ENCODE measurements at places on chromosomes 12 and 14.

- no peak for DNase-seq
These were observed 1281.1 kb downstream of the TMEM121 start for GRCh38 chr14:106807493-106807892.

GRCh38 chr12:102562836-102563425, 82.6 kb upstream of the IGF1 start:
- DNase-seq: no peak

- DNase-seq: no peak
These were observed 239.4 kb upstream of the PDE3A start for GRCh38 chr12:20128928-20129327.

DNA sequence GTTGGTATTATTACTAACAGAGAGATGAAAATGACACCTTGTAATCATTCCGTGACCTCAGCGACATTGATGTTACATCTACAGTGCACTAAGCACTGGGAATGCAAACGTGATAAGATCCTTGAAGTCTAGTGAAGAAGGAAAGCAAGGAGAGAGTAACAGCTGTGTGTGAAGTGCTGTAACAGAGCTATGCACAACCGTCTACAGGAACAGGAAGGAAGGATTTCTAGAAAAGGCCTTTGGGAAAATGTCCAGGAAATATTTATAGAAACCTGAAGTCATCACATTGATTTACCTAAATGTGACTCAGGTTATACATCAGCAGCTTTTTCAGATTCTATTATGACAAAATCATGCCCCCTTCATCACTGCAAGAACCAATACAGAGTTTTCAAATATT, 304.2 kb upstream of the AMIGO2 start:
- no peak for DNase-seq

DNA sequence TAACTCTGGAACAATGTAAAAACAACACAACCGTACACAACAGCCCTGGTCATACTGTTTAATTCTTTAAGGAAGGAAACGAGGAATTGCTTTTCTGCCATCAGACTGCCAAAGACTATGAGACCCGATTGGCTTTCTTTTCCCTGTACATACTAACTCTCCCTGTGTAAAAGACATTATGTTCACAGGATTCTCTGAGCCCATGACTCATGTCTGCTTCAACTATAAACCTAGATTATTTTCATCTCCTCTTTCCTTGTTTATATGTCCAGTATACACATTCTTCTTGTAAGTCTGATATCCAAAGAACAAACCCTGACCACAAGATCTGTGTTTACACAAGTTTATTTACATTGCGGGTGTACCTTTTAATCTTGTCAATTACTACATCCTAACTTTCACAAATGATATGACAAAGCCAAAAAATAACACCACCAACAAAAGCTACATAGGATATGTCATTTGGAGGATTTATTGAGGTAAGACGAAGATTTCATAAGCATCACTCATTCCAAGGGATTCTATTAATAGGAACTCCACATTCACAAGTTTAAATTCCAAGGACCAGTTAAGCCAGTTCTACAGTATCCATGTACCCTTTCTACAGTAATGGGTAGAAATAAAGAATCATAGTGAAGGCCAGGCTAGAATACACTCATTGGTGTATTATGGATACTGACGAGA, 67.3 kb downstream of the STXBP6 start:
- DNase-seq: no peak

DNA sequence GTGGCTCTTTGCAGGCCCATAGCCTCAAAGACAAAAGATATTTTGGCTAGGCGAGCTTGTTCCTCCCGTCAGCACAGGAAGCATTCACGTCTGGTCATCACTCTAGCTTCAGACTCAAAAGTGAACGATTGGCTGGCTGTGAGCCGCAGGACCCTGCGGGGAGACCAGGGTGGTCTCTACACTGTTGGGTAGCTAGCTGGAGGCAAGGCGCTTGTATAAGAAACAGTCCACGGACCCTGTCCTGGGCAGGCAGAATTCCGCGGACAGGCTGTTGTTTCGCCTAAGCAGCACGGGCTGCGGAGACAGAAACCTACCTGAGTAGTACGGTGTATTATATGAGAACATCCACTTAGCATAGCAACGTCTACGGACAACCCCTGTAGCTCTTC, 29.6 kb downstream of the WBP11 start:
- DNase-seq: no peak

DNA sequence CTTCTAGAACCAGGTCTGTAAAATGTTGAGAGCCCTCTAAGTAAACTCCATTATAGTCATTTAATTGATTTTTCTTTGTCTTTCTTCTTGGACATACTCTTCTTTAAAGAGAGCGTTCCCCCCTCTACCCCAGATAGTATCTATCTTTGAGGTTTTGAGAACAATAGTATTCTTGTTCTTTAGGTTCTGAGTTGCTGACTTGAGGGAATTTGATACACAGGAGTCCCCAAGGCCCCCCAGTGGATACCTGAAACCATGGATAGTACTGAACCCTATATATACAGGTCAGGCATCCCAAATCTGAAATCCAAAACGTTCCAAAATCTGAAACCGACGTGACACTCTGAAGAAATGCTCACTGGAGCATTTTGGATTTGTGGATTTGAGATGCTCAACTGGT, 65.5 kb downstream of the FUT8 start:
- DNase-seq: no peak

DNA sequence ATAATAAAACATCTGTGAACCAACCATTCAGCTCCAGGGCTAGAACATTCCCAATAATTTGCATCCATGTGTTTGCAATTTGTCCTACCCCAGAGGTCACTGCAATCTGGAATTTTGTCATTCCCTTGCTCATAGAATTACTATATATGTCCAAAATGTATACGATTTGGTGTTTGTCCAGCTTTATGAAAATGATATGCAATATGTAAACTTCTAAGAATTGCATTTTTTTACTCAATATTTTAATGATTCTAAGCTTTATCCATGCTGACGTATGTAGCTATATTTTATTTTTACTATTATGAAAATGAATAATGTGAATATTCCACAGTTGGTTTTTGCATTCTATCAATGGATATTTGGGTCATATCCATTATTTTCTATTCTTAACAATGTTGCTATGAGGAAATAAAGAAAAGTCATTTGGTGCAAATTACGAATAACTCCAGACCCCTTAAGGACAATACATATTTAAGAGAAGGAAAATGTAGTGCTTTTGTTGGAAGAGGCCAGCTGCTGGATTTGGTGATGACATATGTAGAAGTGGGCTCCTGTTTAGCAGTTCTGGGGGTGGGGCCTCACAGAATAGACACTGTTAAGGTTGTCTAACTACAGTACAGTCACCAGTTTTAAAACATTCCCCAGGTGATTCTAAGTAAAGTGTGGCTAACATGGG, 139.4 kb downstream of the SLC38A4 start:
- DNase-seq: no peak

GRCh38 chr14:75340921-75341320, 62.3 kb downstream of the FOS start:
- no peak for DNase-seq

- DNase-seq: no peak
These were observed 316.6 kb upstream of the RTL1 start for GRCh38 chr14:101219896-101220703.

All from stimulated activated CD4-positive, alpha-beta T cell treated with anti-CD3 and anti-CD28 coated beads, Interleukin-2, amount 100 ng/mL, for 24 hours (primary cell).